Stimulated activated CD4-positive, alpha-beta T cell treated with anti-CD3 and anti-CD28 coated beads, Interleukin-2, amount 100 ng/mL, for 24 hours (primary cell): ENCODE measurements at places on chromosomes 11 and 22.

DNA sequence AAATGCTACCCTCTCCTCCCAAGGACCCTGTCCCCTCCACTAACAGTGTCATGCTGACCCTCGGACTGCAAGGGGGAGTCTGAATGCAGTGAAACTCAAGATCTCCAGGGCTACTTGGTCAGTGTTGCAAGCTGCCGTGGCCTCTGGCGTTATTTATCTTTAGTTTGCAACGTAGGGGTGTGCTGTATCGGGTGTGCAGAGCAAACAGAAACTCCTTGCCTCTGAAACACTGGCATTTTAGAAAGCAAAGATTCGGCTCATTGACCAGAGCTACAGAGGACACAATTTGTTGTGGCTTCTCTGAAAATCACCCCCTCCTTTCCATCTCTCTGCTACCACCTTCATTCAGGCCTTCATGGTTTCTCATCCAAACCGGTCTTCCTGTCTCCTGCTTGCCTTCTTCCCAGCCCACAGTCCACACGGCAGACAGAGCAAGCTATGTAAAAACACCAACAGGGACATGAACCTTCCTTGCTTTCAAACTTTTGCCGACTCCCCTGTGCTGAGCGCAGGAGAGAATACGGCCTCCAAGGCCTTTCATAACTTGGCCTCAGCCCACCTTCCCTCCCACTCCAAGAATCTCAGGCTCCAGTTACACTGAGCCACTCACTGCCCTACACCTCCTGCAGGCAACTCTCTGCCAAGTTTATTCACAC, 14.9 kb downstream of the FZD4 start:
- no peak for DNase-seq

DNA sequence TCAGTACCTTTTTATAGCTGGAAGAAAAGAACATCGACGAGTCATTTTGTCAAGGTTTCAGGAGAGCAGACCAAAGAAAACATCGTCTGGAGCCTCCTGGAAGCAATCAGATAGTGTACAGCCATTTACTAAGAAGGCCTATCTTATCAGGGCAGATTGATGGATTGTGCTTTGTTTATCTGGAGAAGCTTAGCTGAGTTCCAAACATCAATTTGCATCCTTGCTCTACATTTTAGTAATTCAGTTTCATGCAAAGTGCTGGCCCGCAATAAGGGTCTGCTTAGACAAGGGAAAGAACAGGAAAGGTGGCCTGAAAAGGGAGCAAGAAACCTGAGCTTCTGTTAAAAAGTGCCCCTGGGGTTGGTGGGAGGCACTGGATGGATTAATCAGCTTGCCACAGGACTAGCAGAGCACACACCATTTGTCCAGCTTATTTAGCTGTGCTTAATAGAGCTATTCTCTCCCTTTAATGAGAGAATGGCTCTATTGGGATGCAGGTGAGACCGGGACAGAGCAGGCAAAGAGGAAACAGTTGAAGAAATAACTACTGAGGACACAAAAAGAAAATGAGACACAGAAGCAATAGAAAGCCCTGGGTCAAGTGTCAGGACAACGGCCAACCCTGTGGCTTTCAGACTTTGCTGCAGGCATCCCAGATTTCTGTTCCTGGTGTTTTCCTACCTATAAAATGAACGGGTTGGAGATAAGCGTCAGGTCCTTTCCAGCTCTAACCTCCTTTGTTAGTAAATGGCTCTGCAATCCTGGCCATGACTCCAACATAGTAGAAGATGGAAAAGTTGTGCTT, 122.1 kb upstream of the TTC12 start:
- no peak for DNase-seq

- no peak for DNase-seq
Measured at GRCh38 chr22:47139013-47139789, 376.8 kb downstream of the TBC1D22A start.

- no peak for DNase-seq
Measured at GRCh38 chr11:126884594-126884993, 116.0 kb downstream of the KIRREL3 start.

DNA sequence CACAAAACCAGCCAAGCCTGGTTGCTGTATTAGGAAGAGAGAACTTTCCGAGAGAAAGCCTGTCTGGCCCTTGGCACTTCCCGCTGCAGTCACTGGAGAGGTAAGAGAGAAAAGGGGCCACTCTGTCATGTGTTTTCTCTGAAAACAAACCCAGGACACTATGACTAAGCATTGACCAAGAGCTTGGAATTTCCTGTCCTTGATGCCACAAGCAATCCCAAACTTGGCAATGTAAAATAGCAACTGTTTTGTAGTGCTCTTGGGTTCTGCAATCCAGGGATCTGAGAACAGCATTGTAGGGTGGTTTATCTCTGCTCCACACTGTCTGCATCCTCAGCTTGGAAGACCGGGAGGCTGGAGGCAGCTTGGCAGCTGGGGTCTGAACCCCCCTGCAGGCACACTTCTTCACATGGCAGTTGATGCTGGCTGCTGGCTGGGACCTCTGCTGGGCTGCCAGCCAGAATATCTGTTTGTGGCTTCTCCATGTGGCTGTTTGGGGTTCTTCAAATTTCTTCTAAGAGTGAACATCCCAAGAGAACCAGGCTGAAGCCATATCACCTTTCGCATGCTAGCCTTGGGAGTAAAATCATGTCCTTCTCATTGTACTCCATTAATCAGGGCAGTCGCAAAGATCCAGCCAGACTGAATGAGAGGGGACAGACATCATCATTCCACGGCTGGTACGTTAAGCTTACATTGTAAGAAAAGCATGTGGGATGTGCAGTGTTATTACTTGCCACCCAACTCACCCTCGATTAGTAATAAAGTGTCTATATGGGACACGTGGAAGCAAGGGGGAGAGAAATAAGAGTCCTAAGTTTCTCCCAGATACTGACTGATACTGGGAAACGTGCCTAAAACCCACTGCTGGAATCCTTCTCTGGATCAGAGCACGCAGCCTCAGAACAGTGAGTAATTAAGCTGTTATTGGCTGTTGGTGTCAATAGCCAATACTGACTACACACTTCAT, 537.4 kb upstream of the B3GAT1 start:
- DNase-seq = no peak

DNA sequence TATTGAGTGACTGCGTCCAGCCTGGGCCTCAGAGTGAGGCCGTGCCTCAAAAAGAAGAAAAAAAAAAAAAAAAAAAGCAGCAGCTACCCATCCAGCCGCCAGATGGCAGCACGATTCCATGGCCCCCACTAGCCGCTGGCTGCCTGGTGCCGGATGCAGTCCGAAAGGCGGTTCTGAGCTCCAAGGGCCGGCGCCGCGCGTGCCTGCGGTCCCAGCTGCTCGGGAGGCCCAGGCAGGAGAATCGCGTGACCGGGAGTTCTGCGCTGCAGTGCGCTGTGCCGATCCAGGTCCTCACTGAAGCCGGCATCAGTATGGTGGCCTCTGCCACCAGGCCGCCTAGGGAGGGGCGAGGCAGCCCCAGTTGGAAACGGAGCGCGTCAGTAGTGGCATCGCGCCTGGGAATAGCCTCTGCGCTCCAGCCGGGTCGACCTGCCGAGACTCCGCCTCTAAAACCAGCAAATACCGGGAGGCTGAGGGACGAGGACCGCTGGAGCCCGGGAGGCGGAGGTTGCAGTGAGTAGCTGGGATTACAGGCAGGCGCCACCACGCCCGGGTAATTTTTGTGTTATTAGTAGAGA, 19.3 kb downstream of the SCARF2 start:
- peak; percentile 74 for DNase-seq

DNA sequence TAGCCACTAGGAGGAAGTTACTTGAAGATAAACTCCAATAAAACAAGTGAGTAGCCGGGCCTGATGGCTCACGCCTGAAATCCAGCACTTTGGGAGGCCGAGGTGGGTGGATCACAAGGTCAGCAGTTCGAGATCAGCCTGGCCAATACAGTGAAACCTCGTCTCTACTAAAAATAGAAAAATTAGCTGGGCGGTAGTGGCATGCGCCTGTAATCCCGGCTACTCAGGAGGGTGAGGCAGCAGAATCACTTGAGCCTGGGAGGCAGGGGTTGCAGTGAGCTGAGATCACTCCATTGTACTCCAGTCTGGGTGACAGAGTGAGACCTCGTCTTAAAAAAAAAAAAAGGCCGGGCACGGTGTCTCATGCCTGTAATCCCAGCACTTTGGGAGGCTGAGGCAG, 34.0 kb upstream of the CLPB start:
- DNase-seq = no peak

- DNase-seq = no peak
Measured at GRCh38 chr11:57812634-57813033, 51.0 kb downstream of the CTNND1 start.

GRCh38 chr11:42593441-42593840, 718.4 kb upstream of the API5 start:
- DNase-seq = no peak

DNA sequence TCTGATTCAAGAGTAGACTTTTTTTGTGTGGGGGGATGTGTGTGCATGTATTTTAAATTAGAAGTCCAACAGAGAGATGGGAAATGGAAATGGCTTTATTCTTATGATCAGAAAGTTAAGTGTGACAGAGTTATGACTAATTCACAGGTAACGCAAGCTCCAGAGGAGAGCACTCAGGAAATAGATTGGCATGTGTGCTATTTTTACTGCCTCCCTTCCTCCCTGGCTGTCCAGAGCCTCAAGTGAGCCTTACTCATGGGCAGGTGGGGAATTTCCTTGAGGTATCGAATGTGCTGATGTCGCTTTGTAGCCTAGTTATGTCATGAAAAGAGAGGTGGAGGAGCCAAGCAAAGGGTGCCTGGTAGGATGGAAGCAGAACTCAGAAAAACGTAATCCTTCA, 70.3 kb upstream of the BDNF start:
- no peak for DNase-seq

DNA sequence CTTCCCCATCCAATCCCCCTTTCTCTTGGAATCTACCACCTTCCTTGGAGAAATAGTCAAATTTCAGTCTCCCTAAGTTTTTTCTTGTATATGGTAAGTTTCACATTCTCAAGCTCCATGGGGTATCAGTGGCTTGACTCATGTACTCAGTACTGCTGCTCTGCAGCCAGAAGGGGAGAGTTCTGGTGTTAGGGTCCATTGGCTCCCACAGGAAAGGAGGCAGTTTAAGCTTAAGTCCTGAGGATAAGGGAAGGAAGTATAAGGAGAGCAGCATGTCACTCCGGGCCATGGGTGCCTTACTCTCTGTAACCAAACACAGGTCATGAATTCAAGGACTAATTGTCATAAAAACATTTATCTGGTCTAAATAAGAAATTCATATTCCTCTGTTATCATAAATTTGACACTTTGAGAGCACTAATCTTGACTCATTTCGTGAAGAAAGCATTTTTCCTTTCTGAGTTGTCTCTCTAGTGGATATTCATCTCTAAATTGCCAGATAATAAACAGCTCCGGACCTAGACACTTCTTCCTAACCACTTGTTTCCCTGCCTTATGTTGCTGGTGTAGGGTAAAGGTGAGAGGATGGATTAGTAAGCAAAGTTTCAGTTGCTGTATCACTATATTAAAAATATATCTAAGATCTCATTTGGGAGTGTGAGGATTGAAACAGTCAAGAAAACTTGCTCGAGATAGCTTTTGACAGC, 20.1 kb upstream of the SORL1 start:
- DNase-seq = no peak

DNA sequence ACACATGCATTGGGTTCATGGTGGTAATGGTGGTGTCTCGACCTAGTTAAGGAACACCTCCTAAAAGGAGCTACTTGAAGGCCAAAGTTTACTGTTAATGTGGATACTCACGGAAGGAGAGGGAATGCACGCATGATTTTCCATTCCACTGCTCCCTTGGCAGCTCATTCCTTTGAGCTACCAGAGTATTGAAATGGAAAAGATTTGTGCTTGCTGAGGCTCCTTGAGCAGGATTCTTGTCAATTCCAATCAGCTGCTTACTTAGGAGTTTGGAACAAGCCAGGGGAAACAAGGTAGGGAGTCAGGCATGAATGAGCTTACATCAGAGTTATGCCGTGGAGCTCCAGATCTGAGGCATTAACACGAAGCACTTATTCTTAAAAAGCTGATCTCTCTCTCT, 108.8 kb downstream of the GRIA4 start:
- no peak for DNase-seq

- DNase-seq = peak; percentile 46
Measured at GRCh38 chr11:35235936-35236666, 97.1 kb downstream of the CD44 start.
